B cell (primary cell): ENCODE measurements at places on chromosomes 7 and 10.

- DNase-seq: no peak
These were observed 110.9 kb downstream of the BAMBI start for GRCh38 chr10:28788252-28788651.

DNA sequence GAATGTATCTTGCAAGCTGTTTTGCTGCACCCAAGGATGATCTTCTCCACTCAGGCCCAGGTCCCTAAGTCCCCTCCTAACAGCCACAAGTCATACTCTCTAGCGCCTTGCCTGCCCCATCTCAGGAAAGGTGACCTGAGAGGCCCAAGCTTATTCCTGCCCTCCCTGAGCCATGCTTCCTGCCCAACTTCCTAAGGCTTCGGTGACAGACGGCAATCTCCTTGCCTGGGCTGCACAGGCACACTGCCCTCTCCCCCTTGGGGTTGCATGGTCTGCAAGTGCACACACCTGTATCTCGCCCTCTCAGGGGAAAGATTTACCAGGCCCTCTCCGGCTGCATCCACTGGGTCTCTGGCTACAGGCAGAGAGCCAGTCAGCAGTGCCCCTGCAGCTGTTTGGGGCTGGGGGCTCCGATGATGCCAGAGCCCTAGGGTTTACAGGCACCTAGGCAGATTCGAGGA is 771 bp upstream of the ADIRF start:
- no peak for DNase-seq

DNA sequence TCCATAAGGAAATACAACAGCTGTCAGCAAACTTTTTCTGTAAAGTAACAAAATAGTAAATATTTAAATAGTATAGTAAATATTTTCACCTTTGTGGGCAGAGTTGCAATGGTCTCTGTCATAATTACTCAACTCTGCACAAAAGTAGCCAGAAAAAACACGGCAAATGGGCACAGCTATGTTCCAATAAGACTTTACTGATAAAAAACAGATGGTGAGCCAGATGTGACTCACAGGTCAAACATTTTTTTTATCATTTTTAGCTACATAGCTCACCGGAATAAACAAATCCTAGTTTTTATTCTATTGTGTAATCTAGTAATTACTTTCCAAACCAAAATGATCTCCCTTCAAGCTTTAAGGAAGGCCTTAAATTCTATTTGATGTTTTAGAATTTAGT is 55.3 kb downstream of the NCAPG2 start:
- no peak for DNase-seq

DNA sequence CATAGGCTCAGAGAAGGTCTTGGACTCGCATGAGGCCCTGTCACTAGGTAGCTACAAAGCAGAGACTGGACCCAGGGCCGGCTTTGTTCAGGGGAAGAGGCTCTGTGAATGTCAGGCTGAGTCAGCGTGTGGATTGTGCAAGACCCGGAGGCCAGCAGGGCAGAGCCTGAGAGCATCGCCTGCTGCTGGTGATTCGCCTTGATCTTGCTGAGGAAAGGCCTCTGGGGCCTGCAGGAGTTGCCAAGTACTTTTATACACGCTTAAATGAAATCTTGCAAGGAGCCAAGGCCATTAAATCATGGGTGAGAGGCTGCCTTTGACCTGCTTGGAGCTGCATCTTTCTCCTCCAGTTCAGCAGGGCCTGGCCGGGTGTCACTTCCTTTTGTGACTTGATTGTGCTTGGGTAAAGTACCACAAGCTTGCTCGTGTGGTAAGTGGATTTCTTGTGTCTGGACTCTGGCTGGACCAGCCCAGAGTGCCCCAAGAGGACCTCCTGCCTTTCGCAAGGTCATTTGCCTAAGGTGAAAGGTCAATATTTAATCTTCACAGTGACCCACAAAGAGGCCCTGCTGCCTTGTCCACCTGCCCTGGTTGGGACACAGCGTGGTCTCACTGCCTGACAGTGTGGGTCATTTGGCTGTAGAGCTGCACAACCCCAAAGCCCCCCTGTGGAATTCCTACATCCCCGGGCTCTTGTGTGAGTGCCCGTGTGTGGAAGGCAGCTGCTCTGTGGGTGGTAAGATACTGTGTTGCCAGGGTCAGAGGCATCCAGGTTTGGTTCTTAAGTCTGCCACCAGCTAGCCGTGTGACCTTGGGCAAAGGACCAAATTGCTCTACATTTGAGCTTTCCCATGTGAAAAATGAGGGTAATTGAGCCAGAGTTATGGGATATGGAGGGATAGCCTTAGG is 38.6 kb upstream of the SH2D4B start:
- DNase-seq: peak; percentile 32

DNA sequence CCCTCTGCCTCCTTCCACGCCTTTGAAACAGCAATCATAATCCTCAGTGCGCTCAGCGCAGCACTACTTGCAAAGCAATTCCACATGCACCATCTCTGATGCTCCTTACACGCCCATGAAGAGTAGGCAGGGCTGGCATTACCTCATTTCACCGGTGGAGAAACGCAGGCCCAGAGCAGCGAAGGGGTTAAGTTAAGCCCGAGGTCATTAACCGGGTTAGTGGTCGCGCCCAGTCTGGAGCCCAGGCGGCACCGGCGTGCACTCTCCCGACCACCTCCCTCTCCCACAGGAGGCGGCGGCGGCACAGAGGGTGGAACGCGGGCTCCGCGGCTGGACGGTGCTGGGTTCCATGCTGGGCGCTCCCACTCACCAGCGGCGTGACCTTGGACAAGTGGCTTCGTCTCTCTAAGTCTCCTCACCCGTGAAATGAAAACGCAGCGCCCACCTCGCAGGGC is 515 bp downstream of the FASTK start:
- no peak for DNase-seq

DNA sequence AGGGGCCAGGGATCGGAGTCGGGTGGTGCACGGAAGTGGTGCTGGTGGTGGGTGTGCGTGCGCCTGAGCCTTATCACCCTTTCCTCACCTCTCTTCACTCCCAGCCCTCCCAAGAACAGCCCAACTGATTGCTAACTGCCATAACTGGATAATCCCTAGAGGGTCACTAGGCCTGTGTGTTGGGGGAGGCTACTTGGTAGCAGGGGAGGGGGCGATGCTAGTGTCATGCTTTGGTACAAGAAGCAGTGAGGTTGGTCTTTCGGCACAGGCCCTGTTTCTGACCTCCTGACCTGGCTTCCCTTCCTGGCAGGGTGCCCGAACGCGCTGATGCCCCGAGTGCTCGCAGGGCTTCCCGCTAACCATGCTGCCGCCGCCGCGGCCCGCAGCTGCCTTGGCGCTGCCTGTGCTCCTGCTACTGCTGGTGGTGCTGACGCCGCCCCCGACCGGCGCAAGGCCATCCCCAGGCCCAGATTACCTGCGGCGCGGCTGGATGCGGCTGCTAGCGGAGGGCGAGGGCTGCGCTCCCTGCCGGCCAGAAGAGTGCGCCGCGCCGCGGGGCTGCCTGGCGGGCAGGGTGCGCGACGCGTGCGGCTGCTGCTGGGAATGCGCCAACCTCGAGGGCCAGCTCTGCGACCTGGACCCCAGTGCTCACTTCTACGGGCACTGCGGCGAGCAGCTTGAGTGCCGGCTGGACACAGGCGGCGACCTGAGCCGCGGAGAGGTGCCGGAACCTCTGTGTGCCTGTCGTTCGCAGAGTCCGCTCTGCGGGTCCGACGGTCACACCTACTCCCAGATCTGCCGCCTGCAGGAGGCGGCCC is 652 bp downstream of the KAZALD1 start:
- DNase-seq: peak; percentile 80

DNA sequence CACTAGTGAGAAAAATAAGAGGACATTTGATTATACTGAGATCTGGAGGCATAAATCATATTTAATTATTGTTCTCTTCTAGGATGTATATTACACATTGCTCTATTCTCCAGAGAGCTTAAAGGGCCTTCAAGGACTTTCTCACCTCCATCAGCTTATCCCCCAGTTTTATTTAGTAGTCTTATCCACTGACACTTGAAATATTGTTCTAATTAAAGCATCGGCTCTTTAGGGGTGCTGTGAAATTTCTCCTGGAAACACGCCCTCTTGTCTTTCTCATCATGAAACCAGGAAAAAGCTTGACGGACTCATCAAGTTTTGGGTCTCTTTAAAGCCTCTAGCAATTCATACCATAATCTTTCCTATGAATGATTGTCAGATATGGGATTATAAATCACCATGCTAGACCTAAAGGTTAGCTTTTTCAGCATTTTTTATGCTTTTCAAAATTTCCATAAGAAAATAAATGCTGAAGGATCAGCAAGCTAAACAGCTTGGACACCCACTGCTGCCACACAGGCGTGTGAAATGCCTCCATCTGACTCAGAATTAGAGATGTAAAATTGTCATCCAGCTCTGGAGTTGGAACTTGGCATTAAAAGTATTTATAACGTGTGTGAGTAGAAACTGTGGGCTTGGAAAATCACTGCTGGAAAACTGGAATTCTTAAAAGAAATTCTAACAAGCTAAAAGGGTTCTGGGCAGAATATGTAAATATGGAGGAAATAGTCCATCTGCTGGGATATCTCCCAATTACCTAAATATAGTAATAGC is 216.3 kb downstream of the CHRM2 start:
- no peak for DNase-seq

GRCh38 chr7:17404006-17404405 is 105.6 kb downstream of the AHR start:
- no peak for DNase-seq

DNA sequence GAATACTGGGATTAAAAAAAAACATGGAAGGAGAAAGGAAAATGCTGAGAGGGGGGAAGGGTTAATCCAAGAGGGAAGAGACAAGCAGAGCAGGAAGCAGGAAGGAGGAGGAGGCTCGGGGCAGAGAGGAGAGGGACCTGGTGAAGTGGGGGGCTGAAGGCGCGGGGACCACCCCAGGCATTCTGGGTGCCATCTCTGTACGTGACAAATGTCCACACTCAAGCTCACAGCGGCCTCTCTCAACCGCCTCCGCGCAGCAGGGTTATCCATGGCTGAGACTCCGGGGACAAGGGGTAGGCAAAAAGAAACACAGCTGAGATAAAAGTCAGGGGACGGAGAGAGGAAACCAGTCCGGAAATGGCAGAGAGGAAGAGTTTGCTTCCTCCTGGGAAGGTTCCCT is 33.9 kb downstream of the EN2 start:
- no peak for DNase-seq

DNA sequence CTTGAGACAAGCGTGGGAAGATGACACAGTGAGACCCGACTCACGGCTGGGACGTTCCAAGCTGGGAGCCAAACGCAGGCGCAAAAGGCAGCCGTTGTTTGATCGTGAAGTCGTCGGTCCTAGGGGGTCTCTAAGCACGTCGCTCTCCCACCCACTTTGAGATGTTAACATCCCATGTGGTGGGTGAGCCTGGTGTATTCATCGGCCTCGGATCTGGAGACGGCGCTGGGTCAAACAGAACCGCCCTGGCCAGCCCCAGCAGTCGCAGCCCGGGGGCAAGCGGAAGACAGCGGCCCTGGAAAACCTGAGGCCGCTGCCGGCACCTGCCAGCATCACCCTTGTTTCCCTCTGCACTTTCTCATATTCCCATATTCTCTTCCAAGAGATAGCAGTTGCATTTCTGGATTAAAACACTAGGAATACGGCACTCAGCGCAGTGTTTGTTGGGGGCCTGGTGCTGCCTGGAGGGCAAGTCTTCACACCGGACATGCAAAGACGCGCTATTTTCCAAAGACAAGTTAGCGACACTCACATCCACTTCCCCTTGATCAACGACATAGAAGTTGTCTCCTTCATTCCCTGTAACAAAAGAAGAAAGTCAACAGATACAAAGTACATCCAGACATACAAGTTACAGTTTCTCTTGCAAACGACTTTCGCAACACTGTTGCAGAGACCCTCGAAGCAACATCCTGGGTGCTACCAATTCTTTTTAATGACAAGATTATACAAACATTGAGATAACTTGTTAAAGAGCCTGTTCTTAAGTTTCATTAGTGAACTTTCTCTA is 86.2 kb upstream of the PDGFA start:
- DNase-seq: no peak

GRCh38 chr7:12222889-12223579 is 11.9 kb downstream of the TMEM106B start:
- DNase-seq: peak; percentile 61

DNA sequence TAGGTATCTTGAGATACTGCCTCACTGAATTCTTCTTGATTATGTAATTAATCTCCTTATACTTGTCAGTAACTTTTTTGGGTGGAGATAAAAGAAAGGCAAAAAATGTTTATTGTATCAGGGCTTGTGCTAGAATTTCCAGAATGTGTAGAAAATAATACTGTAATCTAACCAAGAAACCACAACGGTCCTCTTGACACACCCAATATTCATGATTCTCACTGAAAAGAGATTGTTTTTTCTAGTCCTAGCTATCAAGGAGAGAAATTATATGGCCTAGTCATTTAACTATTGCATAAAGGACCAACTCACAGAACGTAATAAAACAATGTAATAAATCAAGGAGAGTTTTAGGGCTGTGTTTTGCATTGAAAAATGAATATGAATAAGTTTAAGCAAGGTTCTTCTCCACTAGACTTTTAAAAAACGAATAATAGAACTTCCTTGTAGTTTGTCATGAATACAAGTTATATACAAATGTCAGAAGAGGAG is 80.0 kb upstream of the STEAP4 start:
- no peak for DNase-seq

DNA sequence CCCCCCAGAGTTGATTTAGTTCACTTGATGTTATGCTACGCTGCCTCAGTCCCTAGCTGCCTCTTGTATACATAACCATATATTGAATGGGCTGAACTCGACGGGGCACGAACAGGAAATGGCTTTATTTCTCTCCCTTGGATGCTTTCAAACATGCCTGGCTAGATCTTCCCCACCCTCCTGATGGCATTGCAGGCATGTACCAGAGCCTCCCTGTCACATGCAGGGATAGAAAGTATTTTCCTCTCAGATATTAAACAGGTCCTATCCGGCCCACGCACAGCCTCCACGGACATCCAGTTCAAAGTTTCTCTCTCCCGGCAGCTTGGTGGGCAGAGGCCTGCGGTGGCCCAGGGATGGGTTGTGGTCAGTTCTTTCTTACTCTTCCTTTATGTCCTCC is 422.1 kb downstream of the RPS24 start:
- DNase-seq: no peak

DNA sequence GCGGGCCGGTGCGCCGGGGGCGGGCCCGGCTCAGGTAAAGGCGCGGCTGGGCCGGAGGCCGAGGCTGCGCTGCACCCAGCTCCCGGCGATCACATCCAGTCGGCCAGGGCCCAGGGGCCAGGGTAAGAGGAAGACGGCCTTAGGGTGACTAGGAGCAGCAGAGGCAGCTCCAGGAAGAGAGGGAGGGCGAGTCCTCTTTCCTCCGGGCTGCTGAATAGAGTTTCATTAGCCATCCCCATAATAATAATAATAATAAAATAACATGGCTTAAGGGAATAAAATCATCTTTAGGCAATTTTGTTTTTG is 44.8 kb upstream of the CDK1 start:
- no peak for DNase-seq

- DNase-seq: no peak
These were observed 579.1 kb downstream of the CCSER2 start for GRCh38 chr10:84907461-84908009.

DNA sequence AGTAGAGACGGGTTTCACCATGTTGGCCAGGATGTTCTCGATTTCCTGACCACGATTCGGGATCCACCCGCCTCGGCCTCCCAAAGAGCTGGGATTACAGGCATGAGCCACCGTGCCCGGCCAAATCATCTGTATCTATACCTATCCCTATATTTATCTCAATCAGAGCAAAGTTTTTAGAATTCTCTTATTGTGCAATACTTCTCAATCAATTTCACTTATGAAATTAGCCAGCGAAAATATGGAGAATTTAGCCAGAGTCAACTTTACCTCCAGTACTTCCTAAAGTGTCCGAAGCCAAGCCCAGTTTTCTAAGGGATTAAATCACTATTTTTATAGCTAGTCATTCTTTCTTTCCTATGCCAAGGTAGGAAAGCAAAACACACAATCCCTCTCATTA is 319.1 kb upstream of the PFKP start:
- DNase-seq: no peak

- DNase-seq: no peak
These were observed 1.5 kb upstream of the ELN start for GRCh38 chr7:74026406-74026902.
